ENCODE measurements at places on chromosomes 6 and 20.

DNA sequence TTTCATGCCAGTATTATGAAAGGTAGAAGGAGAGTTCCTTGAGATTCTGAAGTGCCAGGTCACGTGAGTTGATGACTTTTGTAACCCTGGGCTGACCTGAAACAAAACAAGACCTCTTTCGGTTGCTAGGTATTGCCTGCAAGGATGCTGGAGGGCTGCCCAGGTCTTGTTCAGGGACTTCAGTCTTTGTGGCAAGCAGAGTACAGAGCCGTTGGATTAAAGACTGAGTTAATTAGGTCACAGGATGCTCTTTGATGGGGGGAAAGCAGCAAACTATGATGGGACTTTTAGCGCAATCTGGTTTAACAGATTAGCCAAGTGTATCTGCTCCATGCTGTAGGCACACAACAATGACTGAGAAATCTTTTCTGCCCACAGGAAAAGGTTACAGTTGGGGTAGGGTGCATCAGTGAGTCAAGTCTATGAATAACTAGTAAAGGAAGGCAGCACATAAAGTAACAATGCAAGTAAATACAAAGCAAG, 12.8 kb upstream of the ELOVL5 start:
- DNase-seq, result peak; percentile 89

- DNase-seq, result no peak
Measured at GRCh38 chr6:44897316-44897715, 430.8 kb upstream of the RUNX2 start.

GRCh38 chr6:146028252-146028795, 538 bp upstream of the GRM1 start:
- DNase-seq, result peak; percentile 37

DNA sequence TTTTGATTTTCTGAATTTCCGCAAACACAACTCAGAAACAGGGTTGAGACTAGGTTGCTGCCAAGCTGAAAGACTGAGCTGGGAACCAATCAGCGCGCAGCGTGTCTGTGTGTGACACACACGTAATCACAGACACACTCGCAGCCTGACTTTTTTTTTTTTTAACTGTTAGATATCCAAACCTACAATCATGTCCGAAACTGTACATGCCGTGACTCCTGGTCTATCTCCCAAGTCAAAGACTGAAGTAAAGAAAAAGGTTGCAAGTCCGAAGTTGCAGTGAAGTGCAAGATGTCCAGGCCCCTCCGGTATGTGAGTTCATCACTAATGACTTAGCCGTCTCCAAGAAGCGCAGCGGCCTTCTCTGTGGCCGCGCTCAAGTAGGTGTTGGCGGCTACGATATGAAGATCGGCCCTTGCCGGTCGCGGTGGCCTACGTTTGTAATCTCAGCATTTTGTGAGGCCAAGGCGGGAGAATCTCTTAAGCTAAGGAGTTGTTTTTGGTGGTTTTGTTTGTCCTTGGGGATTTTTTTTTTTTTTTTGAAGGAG, 108.2 kb downstream of the HFE start:
- DNase-seq, result peak; percentile 96

DNA sequence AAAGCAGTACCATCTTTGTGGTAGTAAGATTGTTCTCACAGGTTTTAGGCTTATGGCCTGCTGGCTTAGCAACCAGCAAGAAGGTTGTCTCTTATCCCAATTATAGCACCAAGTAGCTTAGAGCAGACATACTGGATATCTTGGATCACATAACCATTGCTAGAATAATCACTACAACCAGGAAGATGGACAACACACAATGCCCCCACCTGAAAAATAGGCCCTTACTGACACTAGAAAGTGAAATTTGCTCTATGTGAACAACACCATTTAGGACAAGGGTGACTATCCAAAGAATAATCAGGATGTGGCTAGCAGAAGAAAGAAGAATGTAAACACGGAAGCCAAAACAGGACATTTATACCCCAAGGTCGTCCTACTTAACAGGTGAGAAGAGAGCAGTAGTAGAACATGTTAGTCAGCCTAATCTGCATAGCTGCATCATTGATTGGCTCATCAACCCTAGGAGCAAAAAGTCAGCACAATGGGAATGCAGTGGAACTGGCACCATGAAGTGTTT, 172.7 kb upstream of the MARCKS start:
- DNase-seq, result no peak

GRCh38 chr20:49483018-49483695, 689 bp upstream of the KCNB1 start:
- DNase-seq, result no peak

DNA sequence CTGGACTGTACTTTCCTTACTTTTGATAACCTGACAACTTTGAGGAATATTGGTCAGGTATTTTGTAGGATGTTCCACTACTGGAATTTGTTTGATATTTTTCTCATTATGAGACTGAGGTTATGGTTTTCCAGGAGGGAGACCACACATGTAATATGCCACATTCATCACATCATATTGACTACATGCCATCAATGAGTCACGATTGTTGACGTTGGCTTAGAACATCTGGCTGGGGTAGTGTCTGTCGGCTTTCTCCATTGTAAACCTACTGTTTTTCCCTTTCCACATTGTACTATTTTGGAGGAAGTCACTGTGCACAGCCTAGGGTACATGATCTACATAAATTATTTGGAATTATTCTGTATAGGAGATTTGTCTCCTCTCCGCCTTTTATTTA, 1.4 kb upstream of the STX11 start:
- DNase-seq, result no peak

- no peak for DNase-seq
Measured at GRCh38 chr20:18734525-18735189, 78.9 kb upstream of the SCP2D1 start.

DNA sequence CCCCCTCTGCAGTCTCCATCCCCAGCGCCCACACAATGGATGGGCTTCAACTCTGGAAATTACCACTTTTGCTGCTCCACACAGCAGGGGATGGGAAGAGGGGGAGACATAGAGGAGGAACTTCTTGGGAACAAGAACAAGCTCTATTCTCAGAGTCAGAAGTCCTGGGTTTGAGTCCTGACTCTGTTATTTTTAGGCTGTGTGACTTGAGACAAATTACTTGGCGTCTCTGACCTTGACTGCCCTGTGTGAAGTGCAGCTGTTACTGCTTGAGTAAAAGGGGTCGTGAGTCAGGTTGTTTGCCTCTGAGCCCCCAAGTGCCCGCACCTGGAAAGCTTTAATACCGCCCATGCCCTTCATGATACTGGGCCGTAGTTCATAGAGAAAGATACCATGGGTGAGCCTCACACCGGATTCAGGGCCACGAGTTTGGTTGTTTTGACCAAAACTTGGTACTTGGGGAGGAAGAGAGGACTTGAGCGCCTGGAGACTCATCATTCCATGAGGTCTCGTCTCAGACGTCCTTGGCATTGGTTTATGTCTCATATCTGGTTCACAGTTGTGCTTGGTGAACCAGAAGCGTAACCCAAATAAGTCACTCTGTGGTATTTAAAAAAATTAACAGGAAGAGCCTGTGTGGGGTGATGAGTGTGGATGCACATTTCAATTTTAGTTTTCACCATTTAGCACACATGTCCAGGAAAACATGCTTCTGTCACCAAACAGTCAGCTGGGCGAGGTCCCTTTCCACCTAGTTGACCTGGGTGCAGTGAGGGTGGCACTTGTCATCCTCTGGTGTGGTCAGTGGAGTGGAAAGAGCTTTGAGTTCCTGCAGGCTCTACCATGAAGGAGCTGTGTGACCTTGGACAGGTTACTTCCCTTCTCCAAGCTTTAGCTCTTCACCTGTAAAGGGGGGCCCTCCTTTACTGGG, 75.6 kb downstream of the CDC5L start:
- DNase-seq, result no peak

GRCh38 chr6:107080036-107080435, 35.3 kb downstream of the BEND3 start:
- no peak for DNase-seq

GRCh38 chr6:24069526-24069925, 56.5 kb upstream of the NRSN1 start:
- no peak for DNase-seq

- DNase-seq, result no peak
Measured at GRCh38 chr6:42113936-42114636, 28.3 kb downstream of the C6orf132 start.

GRCh38 chr6:43623880-43624785, 4.9 kb downstream of the GTPBP2 start:
- DNase-seq, result no peak

DNA sequence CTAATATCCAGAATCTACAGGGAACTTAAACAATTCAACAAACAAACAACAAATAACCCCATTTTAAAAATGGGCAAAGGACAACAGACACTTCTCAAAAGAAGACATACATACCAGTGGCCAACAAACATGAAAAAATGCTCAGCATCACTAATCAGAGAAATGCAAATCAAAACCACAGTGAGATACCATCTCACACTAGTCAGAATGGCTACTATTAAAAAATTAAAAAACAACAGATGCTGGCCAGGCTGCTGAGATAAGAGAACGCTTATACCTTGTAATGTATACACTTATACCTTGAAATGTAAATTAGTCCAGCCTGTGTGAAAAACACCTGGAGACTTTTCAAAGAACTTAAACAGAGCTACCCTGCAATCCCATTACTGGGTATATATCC, 166.8 kb downstream of the IBTK start:
- DNase-seq, result no peak
